ENCODE measurements at places on chromosomes 7 and 10.

DNA sequence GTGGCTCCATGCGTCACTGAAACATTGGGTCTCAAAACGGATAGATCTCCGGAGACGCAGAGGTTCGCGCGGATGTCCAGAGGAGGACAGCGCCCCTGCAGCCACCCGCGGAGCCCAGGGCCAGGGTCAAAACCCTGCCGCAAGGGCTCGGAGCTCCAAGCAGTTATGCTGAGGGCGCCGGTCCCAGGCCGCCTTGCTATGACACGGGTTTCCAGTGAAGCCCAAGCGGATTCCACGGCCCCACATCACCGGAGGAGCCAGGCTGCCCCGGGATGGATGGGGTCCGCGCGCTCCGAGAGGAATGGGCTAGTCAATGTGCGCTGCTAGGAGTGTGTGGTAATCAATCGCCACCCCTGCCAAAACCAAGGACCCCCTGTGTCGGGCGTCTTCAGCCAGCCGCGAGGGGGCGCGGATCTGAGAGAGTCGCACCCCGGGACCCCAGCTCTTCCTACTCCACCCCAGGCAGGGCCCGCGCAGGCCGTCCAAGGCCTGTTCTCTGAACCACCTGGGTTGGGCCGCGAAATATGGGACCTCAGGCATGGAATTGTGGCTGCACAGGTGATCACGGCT lies 5.6 kb upstream of the EMX2 start:
- peak; percentile 64 for DNase-seq

GRCh38 chr10:125158601-125159485 lies 1.5 kb downstream of the CTBP2 start:
- peak; percentile 49 for DNase-seq

- no peak for DNase-seq
Observed at GRCh38 chr7:108985037-108985436, 415.4 kb downstream of the DNAJB9 start.

GRCh38 chr10:1535301-1535965 lies 201.9 kb downstream of the ADARB2 start:
- DNase-seq, result no peak

DNA sequence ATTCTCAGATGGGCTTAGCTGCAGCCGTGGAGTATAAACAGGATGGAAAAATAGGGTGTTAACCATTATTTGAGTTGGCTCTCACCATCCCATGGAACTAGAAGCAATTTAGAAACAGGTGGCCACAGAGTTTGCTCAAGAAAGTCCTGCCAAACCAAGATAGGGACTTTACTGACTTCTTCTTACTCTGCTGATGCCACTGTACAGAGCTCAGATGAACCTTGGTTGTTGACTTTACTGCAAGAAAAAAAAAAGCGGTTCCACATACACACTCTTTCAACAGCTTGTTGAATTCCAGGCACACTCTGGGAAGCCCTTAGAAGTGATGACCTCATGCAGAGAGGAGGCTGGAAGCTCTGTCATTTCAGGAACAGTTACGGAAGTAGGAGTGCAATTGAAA lies 753.4 kb downstream of the NRG3 start:
- DNase-seq, result no peak

- DNase-seq, result peak; percentile 79
Observed at GRCh38 chr7:1225441-1226185, 7.1 kb upstream of the UNCX start.

DNA sequence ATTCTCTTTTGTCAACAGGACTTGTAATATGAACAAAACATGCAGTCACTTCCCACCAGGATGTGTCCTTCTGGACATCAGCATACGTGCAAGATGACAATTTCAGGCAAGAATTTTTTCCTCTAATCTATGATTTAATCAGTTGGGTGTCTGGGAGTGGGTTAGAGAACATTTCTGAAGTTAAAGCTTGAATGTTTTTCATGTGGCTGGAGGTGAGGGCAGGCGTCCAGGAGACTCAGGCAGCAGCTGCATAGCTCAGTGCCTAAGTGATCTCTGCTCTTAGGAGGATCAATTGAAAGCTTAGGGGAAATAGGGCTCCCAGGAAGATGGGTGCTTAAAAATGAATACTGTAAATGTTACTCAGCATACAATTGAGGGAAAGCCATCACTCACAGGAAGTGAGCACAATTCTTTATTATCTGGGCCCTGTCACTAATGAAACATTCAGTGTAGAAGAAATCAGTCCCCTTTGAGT lies 457.6 kb upstream of the KLF6 start:
- no peak for DNase-seq

DNA sequence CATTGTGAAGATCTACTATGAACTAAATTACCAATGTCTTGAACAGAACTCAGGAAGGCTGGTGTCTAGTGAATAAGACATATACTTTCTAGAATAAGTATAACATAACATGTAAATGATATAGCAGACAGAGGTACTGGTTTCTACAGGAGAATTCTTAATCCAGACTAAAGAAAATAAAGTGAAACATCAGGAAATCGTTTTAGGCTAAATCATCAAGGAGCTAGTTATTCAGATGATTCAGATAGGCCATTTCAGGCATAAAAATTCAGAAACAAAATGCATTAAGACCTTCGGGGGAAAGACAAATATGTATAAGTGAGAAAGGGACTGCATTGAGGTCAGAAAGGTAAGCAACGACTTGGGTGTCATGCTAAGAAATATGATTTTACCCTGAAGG lies 170.6 kb downstream of the LRRN3 start:
- no peak for DNase-seq

GRCh38 chr7:69060516-69060915 lies 537.8 kb upstream of the AUTS2 start:
- DNase-seq, result no peak

GRCh38 chr7:21984042-21984441 lies 38.3 kb upstream of the CDCA7L start:
- no peak for DNase-seq

DNA sequence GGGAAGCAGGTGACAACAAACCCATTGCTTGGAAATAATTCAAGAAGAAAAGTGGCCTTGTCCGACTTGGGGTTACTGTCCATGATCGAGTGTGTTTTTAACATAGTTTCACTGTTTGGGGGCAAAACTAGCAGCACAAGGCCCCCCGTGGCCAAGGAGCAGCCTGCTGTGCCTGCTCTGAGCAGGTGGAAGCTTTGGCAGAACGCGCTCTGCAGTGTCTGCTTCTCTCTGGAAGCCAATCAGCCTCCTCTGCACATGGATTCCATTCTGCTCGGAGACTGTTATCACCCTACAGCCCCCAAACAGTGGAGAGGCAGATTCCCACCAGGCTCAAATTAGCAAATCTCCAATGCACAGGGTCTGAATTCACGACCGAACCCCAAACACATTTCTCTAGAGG lies 7.3 kb upstream of the TCERG1L start:
- no peak for DNase-seq

DNA sequence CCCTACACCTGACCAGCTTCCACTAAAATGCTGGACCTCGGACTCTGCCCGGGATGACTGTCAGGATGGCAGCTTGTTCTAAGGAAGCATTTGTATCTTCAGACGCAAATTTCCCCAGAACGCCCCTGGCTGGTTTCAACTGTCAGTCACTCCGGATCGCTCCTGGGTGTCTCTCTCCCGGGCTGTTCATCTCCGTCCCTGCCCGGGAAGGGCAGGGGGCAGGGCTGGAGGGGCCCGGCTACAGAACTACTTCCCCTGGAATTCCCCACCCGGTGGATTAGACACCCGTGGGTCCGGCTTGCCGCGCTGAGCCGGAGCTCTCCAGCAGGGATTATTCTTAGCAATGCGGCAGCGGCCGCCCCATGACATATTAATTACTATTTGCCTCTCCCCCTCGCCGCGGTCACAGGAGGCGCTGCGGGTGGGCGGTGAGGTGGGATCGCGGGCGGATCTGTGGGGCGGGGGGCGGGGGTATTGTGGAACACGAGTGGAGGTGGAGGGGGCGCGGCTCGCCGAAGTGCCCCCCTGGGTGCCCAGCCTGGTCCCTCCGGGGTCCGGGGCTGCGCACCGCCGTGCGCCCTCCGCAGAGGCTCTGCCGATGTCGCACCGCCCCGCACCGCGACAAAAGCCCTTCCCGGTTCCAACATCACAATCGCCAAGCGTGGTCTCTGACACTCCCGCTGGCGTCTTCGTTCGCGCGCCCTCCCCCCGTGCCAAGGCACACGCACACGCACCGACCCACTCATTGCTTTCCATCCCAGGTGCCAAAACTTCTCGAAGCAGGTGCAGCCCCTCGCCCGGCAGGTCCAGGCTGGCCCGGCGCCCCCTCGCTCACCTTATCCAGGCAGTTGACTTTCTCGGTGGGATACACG lies 276.1 kb upstream of the NEBL start:
- peak; percentile 54 for DNase-seq

DNA sequence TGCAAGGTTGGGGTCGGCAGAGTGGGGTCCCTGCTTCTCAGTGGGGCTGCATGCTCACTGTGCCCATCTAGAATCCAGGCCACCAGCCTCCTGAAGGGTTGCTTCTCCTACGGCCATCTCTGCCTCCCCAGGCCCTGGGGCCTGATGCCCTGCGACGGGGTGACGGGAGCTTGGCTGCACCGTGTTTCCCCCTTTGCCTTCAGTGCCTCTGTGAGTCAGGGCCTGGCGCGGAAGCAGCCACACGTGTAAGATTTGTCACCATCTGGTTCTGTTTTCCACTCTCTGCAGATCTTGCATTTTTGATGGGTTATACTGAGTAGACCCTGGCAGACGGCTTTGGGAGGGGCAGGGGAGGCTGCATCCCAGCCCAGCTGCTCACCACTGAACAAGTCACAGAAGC lies 7.2 kb downstream of the ADAMTS14 start:
- DNase-seq, result no peak

DNA sequence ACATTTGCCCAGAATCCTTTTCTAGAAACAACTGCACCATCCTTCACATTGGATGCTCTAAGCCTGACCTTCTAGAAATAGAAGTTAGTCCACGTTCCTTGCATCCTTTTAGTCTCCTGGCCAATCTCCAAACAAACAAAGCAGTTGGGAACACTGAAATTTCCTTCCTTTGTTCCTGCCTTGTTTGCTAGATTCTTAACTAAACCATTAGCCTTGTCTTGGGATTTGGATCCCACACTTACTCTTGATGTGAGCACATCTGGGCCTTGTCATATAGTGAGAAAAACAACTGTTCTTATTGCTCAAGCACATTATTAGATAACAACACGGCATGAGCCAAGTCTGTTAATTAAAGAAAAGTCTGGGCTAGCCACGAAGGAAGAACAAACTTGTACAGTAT lies 319.3 kb upstream of the GHITM start:
- no peak for DNase-seq

- no peak for DNase-seq
Observed at GRCh38 chr10:123897146-123897545, 5.5 kb upstream of the CPXM2 start.

DNA sequence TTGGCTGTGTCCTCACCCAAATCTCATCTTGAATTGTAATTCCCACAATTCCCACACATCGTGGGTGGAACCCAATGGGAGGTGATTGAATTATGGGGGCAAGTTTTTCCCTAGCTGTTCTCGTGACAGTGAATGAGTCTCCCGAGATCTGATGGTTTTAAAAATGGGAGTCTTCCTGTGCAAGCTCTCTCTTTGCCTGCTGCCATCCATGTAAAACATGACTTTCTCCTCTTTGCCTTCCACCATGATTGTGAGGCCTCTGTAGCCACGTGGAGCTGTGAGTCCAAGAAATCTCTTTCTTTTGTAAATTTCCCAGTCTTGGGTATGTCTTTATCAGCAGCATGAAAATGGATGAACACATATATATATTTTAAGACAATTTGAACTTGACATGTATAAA lies 285.4 kb downstream of the BAMBI start:
- DNase-seq, result no peak

GRCh38 chr7:147765301-147765700 lies 825.3 kb upstream of the C7orf33 start:
- no peak for DNase-seq

- DNase-seq, result no peak
Observed at GRCh38 chr10:103837370-103838069, 17.9 kb downstream of the SH3PXD2A start.

DNA sequence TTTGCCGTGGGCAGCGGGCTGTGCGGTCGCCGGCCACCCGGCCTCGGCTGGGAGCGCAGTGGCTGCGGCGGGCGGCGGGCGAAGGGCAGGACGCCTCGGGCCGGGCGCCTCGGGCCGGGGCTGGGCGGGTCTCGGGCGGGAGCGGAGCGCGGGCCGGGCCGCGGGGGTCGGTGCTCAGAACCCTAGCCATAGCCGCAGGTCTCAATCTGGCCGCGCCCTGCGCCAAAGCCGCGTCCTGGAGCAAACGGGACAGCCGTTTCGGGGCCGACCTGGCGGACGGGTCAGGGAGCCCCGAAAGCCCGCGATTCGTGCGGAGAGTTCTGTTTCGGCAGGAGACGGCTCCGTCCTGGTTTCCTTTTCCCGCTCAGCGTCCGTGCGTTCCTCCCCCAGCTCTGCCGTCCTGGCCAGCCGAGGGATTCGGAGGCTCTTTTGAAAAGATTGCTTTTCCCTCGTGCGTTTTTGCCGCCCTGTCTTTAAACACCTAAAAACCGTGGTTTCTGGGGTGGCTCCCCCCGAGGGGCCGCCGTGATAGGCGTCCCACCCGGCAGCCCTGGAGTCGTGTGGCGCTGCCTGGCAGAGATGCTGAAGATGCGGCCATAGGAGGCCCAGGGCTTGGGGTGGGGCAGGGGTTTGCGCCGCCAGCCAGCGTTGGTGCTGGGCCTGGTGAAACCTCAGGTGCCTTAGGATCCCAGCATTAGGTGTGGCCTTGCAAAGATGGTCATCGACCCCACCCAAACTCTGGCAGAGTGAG lies 727 bp downstream of the RET start:
- DNase-seq, result no peak

GRCh38 chr10:7892146-7892545 lies 73.8 kb downstream of the TAF3 start:
- no peak for DNase-seq

- no peak for DNase-seq
Observed at GRCh38 chr10:44874166-44874565, 37.0 kb upstream of the TMEM72 start.

DNA sequence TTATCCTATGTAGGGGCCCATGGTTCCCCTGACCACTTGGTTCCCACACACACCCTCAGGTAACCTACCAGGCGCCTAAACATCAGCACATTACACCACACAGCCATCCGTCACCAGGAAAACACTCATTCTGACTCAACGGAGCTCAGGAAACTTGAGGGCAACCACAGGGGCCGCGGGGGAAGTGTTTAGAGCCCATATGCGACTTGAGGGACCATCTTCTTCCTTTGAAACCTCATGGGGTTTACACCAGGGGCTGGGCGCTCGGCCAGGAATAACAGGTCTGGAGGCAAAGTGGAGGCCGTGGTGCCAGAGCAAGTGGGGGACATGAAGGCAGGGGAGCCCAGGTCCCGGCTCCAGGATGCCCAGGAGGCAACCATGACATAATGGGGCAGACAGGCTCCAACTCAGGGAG lies 1.5 kb downstream of the STX1A start:
- no peak for DNase-seq

GRCh38 chr7:126411032-126411820 lies 841.5 kb downstream of the GRM8 start:
- DNase-seq, result no peak

GRCh38 chr10:123757853-123758252 lies 91.7 kb downstream of the GPR26 start:
- no peak for DNase-seq

DNA sequence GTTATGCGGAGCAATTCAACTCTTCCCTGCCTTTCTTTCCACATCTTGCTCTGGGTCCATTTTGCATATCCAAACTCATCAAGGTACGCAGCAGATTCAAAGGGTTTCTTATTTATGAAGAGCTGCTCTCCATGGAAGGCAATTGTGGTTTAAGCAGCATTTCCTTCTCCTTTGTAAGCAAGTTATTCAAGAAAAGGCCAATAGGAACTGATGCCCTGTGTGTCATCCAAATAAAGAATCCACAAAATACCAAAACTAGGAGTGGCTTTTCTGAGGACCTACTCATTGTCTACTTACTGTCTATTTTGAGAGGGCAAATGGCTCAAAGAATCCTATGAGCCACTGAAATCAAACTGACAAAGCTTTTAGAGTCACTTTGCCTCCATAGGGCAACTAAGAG lies 253.1 kb downstream of the PTEN start:
- DNase-seq, result no peak
